ENCODE measurements at places on chromosomes 12 and 14.

- no peak for DNase-seq
Measured at GRCh38 chr12:132354982-132355680, 25.7 kb upstream of the GALNT9 start.

- DNase-seq: no peak
Measured at GRCh38 chr14:44742202-44742601, 219.5 kb downstream of the KLHL28 start.

DNA sequence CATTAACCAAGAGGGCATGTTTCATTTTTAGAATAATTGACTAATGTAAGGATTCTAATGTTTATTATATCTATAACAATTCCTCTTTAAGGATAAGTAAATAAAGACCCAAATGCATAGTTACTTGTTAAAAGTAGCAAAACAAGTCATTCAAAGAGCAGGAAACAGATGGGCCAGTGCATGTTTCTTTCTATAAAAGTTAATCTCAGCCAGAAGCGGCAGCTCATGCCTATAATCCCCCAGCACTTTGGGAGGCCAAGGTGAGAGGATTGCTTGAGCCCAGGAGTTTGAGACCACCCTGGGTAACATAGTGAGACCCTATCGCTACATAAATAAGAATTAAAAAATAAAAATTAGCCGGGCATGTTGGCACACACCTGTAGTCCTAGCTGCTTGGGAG, 391.0 kb upstream of the RGS6 start:
- no peak for DNase-seq

GRCh38 chr12:4899364-4899763, 10.3 kb upstream of the KCNA1 start:
- DNase-seq: no peak

DNA sequence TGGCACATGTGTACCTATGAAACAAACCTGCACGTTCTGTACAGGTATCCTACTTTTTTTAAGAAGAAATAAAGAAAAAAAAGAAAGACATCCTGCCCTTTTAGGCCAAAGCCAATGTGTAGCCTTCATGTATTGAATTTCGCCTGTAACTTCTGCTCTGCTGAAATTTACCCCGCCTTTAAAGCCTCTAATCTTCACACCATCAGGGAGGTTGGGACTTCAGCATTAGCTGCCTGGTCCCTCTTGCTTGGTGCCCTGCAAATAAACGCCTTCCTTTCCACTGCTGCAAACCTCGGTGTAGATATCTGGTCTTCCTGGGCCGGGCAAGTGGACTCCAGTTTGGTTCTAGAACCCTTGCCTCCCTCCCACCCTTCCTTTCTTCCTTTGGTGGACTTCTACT, 2.6 kb upstream of the KRT71 start:
- DNase-seq: no peak

- DNase-seq: no peak
Measured at GRCh38 chr12:61676520-61676919, 583.7 kb upstream of the USP15 start.

GRCh38 chr12:106135075-106135474, 3.7 kb downstream of the NUAK1 start:
- peak; percentile 19 for DNase-seq

DNA sequence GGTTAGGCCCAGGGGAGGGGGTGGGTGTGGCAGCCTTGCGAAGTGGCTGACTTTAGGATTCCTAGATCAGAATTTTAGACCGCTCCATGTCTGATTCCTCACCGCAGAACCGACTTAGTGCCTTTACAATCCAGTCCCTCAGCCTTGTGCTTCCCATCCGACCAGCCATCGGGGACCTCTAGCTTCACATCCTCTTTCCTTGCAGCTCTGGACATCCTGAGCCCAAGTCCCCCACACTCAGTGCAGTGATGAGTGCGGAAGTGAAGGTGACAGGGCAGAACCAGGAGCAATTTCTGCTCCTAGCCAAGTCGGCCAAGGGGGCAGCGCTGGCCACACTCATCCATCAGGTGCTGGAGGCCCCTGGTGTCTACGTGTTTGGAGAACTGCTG, 557 bp downstream of the COPS7A start:
- no peak for DNase-seq

- DNase-seq: no peak
Measured at GRCh38 chr12:108630481-108631207, 3.0 kb downstream of the SELPLG start.

DNA sequence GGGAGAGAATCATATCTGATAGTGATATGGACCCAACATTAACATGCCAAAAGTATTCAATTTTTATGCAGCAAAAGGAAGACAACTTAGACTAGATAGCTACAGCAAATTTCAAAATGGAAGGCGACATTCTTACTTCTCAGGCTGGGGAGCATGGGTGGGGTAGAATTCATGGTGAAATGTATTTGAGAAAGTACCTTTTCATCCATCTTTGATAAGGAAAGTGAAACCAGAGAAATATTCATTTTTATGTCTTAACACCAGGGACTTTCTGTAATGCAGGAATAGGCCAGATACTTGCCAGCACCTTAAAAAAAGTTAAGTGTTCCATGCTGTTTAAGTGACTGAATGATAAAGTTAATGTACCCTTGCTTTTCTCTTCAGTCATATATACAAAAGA, 13.4 kb downstream of the BTG1 start:
- DNase-seq: no peak

GRCh38 chr14:103434868-103435442, 49.7 kb downstream of the MARK3 start:
- DNase-seq: no peak

- no peak for DNase-seq
Measured at GRCh38 chr12:56469007-56469930, 891 bp downstream of the SPRYD4 start.

DNA sequence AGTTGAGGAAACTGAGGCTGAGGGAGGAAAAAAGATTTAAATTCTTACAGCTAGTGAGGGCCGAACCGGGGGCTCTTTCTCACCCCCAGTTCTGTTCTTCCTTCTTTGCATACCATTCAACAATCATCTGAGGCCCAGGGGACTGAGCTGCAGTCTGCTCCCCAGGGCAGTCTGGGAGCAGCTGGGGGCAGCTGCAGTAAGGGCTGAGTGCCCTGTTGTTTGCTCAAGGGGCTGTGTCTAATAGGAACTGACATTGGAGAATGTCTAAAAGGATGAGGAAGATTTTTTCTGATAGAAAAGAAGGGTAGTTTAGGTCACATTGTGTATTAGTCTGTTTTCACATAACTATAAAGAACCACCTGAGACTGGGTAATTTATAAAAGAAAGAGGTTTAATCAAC, 42.2 kb downstream of the SLC17A8 start:
- DNase-seq: no peak
